GM12891 (cell line): ENCODE measurements at places on chromosomes 11 and 22.

GRCh38 chr11:100594320-100594719 lies 92.8 kb upstream of the ARHGAP42 start:
- no peak for DNase-seq

DNA sequence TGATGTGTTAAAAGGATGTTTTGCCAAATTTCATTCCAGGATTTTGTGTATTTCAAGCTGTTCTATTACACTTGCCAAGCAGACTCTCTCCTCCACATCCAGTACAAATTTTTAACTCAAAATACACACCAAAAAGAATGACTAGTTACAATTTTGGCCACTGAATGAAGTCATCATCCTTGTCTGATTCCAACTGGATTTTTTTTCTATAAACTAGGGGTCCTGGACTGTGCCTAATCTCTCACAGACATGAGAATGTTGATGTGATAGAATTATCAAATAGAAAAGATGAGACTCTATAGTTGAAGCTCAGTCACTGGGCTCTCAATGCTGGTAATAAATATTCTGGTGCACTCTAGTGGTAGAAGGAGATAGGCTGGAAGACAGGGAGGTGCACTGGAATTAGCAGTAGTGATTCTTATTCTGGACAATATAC lies 85.8 kb downstream of the FANCF start:
- no peak for DNase-seq

DNA sequence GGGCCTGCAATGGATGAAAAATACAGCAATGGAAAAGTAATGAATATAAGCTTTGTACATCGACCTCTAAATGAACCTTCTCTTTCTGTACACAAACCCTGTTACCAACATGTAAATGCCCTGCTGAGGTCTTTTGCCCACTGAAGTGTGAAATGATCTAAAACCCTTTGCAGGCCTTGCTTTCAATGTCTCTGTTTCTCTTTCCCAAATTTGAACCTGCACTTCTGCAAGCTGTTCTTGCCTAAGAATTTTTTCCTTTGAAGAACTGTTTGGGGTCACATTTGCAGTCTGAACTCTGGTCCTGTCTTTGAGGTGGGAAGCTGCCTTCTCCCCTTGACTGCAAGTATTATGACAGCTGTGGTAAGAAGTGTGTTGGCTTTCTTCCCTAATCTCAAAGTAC lies 1237.1 kb downstream of the FAM181B start:
- no peak for DNase-seq

- no peak for DNase-seq
Measured at GRCh38 chr22:20127869-20128618, 3.6 kb upstream of the ZDHHC8 start.

- DNase-seq: no peak
Measured at GRCh38 chr22:40957601-40958000, 6.4 kb downstream of the RBX1 start.

GRCh38 chr11:63764679-63765647 lies 3.6 kb downstream of the ZFTA start:
- DNase-seq: no peak
